Adrenal gland (tissue), 19 donors: ENCODE measurements at places on chromosomes 2 and 18. TPM values are rescaled to one million over a fixed set of nuclear protein-coding genes. Genes with fewer than 3 reads are reported as not detected.

DNA sequence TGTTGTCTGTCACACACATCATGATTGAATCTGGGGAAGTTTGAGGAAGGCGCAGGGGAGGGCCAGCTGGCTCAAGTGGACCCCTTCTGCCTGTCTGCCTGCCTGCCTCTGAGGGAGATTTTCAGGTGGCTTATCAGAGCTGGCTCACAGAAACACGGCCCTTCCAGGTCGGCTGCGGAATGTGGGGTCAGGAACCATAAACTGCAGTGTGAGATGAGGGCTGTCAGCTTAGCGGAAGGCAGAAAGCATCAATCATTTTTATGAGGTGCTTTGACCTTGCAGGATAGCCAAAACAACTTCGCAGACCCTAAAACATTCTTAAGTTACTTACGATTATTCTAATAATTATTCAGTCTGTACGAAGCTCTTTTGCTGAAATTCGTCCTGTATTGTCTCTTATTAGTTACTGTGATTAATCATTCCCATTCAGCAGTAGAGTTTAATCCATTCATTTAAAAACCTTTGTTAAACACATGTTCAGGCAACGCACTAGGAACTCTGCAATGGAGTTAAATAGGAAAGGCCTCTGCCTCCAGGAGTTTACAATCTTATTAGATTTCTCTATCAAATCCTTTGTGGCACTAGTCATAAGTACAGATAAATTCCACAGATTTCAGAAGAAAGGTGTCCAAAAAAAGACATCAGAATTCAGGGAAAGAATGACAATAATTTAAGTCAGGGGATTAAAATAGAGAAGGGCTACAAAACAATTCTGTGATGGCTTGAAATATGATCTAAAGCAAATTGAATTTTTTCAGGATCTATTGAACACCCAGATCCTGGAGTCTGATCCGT lies 371.6 kb downstream of the HRH4 start:
- no peak for DNase-seq

The RNF144A gene
- total RNA-seq: 43.7 TPM

GRCh38 chr2:108553209-108553919 lies 19.1 kb downstream of the LIMS1 start:
- DNase-seq: no peak

The KCNIP3 gene
- total RNA-seq: 6.3 TPM

DNA sequence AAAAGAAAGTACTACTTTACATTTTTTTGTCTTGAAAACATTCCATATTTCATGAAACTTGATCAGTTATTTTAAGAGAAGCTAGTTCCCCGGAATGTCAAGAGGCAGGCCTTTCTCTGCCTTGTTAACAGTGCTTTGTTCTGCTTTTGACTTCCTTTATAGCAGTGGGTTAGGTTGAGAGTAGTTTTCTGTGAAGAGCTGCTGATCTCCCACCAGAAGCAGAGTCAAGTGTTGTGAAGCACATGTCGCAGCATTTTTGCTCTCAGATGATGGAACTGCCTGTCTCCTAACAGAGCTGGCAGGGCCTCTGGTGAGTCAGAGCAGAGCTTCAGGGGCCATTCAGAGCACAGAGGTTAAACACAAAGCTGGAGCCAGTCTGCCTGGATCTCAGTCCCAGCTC lies 871.8 kb downstream of the SLC4A3 start:
- DNase-seq: no peak

DNA sequence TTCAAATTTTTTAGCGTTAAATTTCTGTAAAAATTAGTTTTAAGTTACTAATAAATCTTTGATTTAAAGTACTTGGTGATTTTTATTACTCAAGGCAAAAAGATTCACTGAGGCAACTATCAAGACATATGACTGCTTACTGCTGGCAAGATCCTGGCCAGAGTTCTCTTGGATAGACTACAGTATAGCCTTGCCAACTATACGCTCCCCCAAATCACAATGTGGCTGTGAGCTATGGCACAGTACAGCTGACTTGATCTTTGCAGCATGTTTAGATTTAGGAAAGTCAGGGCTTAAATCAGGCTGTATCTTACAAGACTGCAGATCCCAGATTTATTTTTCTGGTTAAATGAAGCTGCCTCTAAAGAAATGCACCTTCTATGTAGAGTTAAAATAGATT lies 26.5 kb downstream of the MSTN start:
- DNase-seq: no peak

The GPR55 gene
- total RNA-seq: not detected

- no peak for DNase-seq
Observed at GRCh38 chr2:42249887-42250286, 80.7 kb downstream of the EML4 start.

GRCh38 chr2:4130651-4131050 lies 427.3 kb downstream of the DCDC2C start:
- DNase-seq: no peak

The PFN4 gene
- total RNA-seq: not detected

GRCh38 chr2:216700088-216700567 lies 4.8 kb upstream of the IGFBP5 start:
- no peak for DNase-seq

The CROCC2 gene
- 0.65 TPM for total RNA-seq

The KCNE4 gene
- 5.1 TPM for total RNA-seq

DNA sequence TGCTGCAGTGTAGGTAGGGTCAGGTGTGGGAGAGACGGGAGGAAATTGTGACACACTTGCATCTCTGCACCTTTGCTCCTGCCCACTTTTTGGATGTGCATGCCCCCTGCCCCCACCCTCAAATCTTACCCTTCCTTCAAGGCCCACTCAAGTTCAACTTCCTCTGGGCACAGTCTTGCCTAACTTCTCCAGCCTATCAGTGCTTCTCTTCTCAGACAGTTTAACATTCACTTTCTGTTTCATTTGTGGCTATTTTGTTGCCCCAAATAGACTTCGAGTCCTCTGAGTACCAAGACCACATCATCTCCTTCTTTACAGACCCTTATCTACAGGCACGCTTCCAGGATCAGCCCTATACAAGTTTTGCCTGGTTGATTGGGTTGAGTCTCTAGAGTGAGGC lies 2.7 kb downstream of the ST8SIA5 start:
- DNase-seq: no peak

The EIF4E2 gene
- total RNA-seq: 58.1 TPM

The ENOSF1 gene
- 78.5 TPM for total RNA-seq
